ENCODE measurements at places on chromosomes 1 and 21.

GRCh38 chr1:19376428-19377372 lies 64.6 kb downstream of the SLC66A1 start:
- H3K27me3 ChIP-seq: no peaks in the 10 kb centered on the region
- H3K4me3 ChIP-seq: no peak overlapping the region
- H3K36me3 ChIP-seq: no peaks in the 10 kb centered on the region
- H3K4me1 ChIP-seq: peaks cover 7% of the 10 kb centered on the region
- no peak overlapping the region for H3K27ac ChIP-seq

DNA sequence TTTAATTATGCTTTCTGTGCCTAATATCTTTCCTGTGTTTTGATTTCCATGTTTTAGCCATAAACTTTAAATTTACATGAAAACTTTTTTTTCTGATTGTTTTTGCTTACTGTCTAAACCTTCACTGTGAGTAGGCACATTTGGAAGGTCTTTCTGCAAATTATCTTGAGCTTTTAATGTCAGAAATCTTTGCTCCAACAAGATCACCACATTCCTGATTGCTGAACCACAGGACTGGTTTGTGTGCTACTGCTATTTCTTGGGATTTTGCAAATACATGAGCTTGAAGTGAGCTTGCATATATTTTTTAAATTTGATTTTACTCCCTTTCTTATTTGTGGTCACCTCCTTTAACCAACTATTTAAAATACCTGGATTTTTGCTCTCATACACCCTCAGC lies 61.3 kb downstream of the PTBP2 start:
- H3K27me3 ChIP-seq: no peaks in the 10 kb centered on the region
- H3K4me1 ChIP-seq: no peaks in the 10 kb centered on the region
- H3K36me3 ChIP-seq: no peaks in the 10 kb centered on the region
- no peak for DNase-seq
- no peak overlapping the region for H3K4me3 ChIP-seq

GRCh38 chr1:81023187-81023724 lies 777.5 kb upstream of the ADGRL2 start:
- H3K27me3 ChIP-seq: no peaks in the 10 kb centered on the region
- H3K4me3 ChIP-seq: no peak overlapping the region
- H3K36me3 ChIP-seq: no peaks in the 10 kb centered on the region
- no peaks in the 10 kb centered on the region for H3K4me1 ChIP-seq
- no peak for DNase-seq

- H3K27ac ChIP-seq: no peak overlapping the region
- H3K4me1 ChIP-seq: peaks cover 4% of the 10 kb centered on the region
- H3K4me3 ChIP-seq: no peak overlapping the region
- H3K36me3 ChIP-seq: no peaks in the 10 kb centered on the region
- no peaks in the 10 kb centered on the region for H3K27me3 ChIP-seq
- DNase-seq: no peak
Measured at GRCh38 chr1:153470707-153471106, 10.3 kb upstream of the S100A7 start.

DNA sequence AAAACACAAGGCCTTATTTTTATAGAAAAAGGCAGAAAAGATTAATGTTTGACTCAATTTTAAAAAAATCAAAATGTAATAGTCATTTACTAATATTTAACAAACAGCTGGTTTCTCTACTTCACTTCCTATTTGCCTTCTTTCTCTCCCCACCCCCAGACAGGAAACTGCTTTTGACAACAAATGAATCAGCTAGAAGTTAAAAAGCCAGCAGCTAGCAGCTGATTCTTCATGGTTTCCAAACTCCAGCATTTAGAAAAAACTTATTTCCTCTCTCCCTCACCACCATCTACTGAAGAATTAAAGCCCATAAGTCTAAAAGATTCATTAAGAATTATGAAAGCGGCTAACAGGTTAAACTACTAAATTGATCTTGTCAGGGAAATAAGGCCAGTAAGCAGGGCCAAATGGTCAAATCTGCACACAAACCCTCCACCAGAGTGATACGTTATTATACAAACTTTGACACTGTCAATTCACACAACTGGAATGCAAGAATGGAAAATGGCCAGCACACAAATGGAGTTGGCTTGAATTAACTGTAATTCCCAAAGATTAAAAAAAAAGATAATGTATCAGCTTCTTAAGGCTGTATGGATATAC lies 4.0 kb downstream of the WDR26 start:
- DNase-seq: no peak
- no peaks in the 10 kb centered on the region for H3K27me3 ChIP-seq
- no peaks in the 10 kb centered on the region for H3K36me3 ChIP-seq
- H3K4me3 ChIP-seq: no peak overlapping the region
- peaks cover 6% of the 10 kb centered on the region for H3K4me1 ChIP-seq
- no peak overlapping the region for H3K27ac ChIP-seq

GRCh38 chr1:212288615-212289014 lies 3.4 kb downstream of the PPP2R5A start:
- no peak for DNase-seq
- no peaks in the 10 kb centered on the region for H3K27me3 ChIP-seq
- peaks cover 6% of the 10 kb centered on the region for H3K4me1 ChIP-seq
- H3K4me3 ChIP-seq: no peak overlapping the region

DNA sequence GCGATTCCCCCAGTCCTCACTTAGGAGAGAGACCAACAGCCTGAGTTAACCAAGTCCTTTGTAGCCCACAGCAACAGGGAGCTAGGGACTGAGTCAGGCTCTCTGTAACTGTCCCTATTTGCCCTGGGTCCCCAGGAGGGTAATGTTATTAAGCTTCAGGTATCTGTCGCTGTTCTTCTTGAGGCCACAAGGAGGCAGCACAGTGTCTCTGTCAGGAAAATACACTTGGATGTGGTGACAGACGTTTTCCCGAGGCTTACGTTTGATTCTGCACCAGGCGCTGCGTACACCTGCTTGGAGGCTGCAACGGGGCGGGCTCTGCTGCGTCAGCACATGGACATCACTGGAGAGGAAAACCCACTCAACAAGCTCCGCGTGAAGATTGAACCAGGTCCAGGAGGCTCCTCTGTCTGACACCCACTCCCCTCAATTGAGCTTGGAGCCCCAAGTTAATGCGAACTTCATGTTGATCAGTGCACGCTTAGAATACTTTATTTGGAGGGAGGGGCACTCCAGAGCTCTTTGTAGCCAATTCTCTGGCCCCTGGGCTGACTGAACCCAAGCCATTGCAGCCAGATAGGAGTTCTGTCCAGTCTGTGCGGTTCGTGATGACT lies 10.7 kb upstream of the ELF3 start:
- DNase-seq: no peak
- no peaks in the 10 kb centered on the region for H3K36me3 ChIP-seq
- no peak overlapping the region for H3K27ac ChIP-seq
- H3K27me3 ChIP-seq: no peaks in the 10 kb centered on the region
- no peak overlapping the region for H3K4me3 ChIP-seq

GRCh38 chr1:240608707-240609106 lies 3.2 kb downstream of the GREM2 start:
- no peaks in the 10 kb centered on the region for H3K4me1 ChIP-seq
- DNase-seq: no peak
- no peak overlapping the region for H3K4me3 ChIP-seq
- no peak overlapping the region for H3K27ac ChIP-seq

GRCh38 chr1:178098262-178098661 lies 4.4 kb downstream of the RASAL2 start:
- no peaks in the 10 kb centered on the region for H3K36me3 ChIP-seq
- no peak overlapping the region for H3K27ac ChIP-seq
- H3K4me3 ChIP-seq: no peak overlapping the region
- no peaks in the 10 kb centered on the region for H3K27me3 ChIP-seq
- H3K4me1 ChIP-seq: no peaks in the 10 kb centered on the region

DNA sequence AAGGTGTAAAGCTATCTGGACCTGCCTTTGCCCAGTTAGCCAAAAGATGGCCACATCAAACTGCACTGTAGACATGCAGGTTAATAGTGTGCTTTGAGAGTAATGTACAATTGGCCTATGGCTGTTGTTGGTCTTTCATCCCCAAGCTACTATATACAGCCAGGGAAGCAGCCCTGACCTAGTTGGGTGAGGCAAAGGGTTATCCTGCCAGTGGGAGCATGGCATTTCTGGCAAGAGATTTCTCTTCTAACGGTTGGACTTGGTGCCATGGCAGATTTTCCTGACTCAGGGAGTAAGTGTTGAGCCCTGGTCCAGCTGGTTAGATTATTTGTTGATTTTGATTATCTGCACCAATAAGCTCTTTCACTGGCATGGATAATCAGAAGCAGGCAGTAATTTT lies 119.8 kb downstream of the SDCCAG8 start:
- H3K36me3 ChIP-seq: no peaks in the 10 kb centered on the region
- no peaks in the 10 kb centered on the region for H3K27me3 ChIP-seq
- DNase-seq: no peak
- no peak overlapping the region for H3K27ac ChIP-seq

- H3K27me3 ChIP-seq: no peaks in the 10 kb centered on the region
- no peaks in the 10 kb centered on the region for H3K36me3 ChIP-seq
- H3K4me1 ChIP-seq: peaks cover 3% of the 10 kb centered on the region
- no peak overlapping the region for H3K4me3 ChIP-seq
Measured at GRCh38 chr1:61419657-61420056, 305.3 kb downstream of the TM2D1 start.

DNA sequence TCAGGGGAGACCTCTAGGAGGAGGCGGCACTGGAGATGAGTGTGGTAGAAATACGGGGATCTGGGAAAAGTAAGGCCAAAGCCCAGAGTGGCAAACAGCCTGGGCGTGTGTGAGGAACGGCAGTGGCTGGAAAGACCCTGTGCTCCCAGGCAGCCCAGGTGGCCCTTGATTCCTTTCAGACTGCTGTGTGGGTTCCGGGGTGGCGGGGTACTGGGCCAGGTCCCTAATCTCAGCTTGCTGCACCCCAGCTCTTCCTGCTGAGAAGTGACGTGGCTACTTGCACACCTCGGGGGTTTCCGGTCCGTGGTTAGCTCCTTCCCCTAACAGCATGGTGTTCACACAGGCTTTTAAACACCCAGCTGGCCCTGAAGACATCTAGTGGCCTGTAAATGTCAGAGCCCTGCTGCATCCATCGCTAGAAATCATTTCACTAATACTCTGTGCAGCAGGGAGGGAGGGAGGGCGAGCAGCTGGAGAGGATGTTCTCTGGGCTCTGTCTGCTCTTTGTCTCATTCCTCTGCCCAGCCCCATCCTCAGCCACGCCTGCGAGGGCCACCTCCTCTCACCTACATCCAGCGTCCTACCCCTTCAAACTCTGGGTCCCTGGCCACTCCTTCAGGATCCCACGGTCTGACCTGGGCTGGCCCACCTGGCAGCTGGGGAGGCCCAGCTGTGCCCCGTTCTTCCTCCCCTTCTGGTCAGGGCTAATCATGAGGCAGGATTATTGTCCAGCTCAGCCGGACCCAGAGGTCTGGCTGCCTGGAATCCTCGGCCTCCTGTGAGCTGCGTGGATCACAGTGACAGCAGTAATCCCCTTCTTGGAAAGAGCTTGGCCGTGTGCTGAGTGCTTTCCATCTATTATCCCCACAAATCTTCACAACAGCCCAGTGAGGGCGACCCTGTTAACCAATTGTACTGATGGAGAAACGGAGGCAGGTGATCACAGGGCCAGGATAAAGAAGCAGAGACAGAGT lies 7.2 kb downstream of the ZDHHC18 start:
- H3K27ac ChIP-seq: no peak overlapping the region
- DNase-seq: no peak
- no peak overlapping the region for H3K4me3 ChIP-seq
- H3K36me3 ChIP-seq: no peaks in the 10 kb centered on the region
- H3K27me3 ChIP-seq: no peaks in the 10 kb centered on the region

DNA sequence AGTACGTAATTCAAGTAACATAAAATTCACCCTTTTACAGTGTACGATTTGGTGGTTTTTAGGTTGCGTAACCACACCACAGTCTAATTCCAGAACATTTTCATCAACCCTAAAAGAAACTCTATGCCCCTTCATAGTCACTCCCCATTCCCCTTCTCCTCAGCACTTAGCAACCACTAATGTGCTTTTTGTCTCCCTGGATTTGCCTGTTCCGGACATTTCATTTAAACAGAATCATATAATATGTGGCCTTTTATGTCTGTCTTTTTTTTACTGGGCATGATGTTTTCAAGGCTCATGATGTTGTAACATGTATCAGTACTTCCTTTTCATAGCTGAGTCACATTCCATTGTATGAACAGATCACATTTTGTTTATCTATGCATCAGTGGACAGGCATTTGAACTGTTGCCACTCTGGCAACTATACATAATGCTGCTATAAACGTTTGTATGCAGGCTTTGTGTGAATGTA lies 20.8 kb downstream of the OBSCN start:
- H3K36me3 ChIP-seq: no peaks in the 10 kb centered on the region
- no peak overlapping the region for H3K27ac ChIP-seq
- H3K4me1 ChIP-seq: no peaks in the 10 kb centered on the region
- no peak for DNase-seq

DNA sequence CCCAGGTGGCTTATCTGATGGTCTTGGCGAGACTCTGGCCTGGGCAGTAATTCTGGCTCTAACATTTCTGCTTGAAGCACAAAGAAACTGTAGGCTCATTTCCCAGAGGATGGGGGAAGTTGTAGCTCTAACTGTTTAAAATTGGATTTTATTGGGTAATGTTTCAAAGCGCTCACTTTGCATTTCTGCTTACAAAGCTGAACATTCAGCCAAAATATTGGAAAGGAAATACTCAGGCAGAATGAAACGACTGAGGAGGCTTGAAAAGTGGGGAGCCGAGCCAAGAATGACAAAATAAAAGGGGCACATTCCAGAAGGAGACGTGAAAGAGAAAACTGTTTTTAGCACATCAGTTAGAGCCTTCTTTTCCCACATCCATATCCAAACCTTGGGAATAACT lies 202.6 kb downstream of the GRIK1 start:
- H3K4me1 ChIP-seq: no peaks in the 10 kb centered on the region
- no peaks in the 10 kb centered on the region for H3K36me3 ChIP-seq
- no peak overlapping the region for H3K4me3 ChIP-seq
- no peaks in the 10 kb centered on the region for H3K27me3 ChIP-seq
- no peak for DNase-seq

- H3K27me3 ChIP-seq: no peaks in the 10 kb centered on the region
- no peak overlapping the region for H3K27ac ChIP-seq
- H3K36me3 ChIP-seq: no peaks in the 10 kb centered on the region
- H3K4me3 ChIP-seq: no peak overlapping the region
- peaks cover 12% of the 10 kb centered on the region for H3K4me1 ChIP-seq
Measured at GRCh38 chr1:12037486-12038355, 18.4 kb downstream of the MIIP start.

- H3K27ac ChIP-seq: no peak overlapping the region
- no peaks in the 10 kb centered on the region for H3K27me3 ChIP-seq
- H3K4me1 ChIP-seq: no peaks in the 10 kb centered on the region
- no peak overlapping the region for H3K4me3 ChIP-seq
- DNase-seq: no peak
- no peaks in the 10 kb centered on the region for H3K36me3 ChIP-seq
Measured at GRCh38 chr1:17209430-17209829, 4.5 kb downstream of the PADI1 start.

DNA sequence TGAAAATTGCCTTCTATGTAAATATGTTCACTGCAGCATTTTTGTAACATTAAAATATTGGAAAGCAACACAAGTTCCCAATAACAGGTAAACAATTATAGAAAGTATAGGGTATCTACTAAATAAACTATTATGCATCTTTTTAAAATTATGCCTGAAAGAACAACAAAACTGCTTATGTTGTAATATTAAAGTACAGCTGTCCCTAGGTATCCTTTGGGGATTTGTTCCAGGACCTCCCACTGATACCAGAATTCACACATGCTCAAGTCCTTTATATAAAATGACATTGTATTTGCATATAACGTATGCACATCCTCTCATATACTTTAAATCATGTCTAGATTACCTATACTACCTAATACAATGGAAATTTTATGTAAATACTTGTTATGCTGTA lies 121.8 kb upstream of the TNFSF4 start:
- no peak overlapping the region for H3K4me3 ChIP-seq
- no peak overlapping the region for H3K27ac ChIP-seq
- no peak for DNase-seq
- no peaks in the 10 kb centered on the region for H3K27me3 ChIP-seq
